Left colon (tissue), 2 donors: ENCODE measurements at places on chromosomes 5 and 9.

GRCh38 chr9:5843794-5844471 lies 11.0 kb upstream of the ERMP1 start:
- no peak for DNase-seq

GRCh38 chr5:590346-590745 lies 21.8 kb upstream of the CEP72 start:
- DNase-seq, result no peak

- DNase-seq, result peak; percentile 73
Measured at GRCh38 chr9:111036429-111036789, 1.9 kb downstream of the LPAR1 start.

- DNase-seq, result no peak
Measured at GRCh38 chr5:93343570-93343969, 237.4 kb downstream of the NR2F1-AS1 start.

DNA sequence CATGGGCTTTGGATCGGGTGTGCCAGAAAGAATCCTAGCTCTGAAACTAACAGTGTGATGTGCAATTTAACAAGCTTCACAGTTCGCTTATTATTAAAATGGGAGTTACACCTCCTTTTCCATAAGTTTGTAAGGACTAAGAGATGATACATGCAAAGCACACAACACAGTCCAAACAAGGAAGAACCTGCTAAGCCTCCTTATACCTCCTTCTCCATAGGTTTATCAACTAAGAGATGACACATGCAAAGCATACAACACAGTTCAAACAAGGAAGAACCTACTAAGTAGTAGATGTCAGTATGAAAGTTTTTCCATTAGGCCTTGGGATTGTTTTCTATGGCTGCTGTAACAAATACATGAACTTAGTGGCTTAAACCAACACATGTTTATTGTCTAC lies 215.9 kb downstream of the DCP2 start:
- no peak for DNase-seq
